ENCODE measurements at places on chromosomes 16 and 17.

DNA sequence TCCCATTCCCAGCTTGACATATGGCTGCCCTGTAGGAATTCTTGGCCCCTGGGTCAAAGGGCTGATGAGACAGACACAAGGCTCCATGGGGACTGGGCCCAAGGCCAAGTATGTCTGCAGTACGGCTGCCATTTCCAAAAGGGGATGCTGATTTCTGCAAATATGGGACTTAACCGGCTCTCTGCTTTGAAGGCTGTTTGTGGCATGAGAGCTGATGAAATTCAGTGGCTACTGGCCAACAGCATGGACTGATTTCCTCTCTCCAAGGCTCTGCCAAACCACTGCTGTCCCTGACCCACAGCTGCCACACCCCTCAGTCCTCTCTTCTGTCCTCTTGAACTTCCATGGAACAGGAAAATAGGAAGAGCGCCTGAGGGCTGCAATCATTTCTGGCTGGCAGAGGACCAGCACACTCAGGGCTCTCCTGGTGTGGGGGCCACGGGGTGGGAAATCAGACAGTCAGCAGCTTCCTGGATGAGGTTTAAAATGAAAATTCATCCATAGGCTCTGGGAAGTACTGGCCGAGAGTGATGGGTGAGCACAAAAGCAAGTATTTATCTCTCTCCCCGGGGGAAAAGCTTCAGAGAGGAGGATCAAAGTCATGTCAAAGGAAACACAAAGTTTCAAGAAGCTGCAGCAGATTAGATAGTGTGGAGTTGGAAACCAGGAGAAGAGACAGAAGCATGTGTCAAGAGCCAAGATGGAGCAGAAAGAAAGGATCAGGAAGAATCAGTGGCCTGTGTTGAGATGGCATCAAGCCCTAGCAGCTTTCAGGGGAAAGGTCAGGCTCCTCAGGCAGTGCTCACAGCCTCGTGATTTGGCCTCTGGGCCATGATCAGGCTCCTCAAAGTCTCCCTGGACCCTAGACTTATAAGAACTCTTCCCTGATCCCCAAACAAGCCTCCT lies 64.1 kb upstream of the SREBF1 start:
- DNase-seq = peak; percentile 95

DNA sequence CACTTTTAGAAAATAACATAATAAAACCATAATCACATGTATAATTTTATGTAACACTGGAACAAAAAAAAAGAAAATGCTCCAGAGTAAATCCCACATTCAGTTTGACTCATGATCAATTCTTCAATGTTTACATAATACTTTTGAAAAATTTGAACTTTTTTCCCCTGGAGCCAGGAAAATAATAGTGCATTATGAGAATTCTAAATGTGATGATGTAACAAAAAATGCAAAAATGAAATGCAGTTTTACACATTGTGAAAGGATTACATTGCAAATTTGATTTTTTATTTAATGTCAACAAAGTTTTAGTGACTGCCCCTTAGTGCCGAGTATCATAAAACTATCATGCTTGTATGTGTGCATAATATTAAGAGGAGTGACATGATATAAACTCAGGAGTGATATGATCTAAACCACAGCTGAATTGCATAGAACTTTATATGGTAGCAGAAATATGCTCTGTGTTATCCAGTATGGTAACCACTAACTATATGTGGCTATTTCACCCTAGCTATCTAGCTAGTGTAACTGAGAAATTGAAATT lies 238.2 kb downstream of the CDH8 start:
- no peak for DNase-seq

DNA sequence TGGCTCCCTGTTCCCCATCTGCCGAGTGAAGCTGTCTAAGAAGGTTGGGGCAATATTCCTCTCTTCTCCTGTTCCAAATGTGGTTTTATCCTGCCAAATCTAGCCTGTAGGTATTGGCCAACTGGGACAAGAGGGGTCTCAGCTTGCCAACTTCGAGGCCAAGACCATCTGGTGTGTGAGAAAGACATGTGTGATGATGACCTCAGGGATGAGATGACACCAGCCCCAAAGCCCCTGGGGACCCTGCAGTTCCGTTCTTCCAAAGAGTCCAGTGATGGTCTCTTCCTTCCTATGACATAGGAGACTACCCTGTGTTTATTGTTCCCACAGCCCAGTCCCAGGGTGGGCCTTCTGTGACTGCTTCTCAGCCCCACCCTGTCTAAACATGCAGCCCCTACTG lies 34.8 kb upstream of the ADAMTS18 start:
- no peak for DNase-seq

GRCh38 chr16:86557587-86557986 lies 2.6 kb upstream of the MTHFSD start:
- DNase-seq = no peak

- DNase-seq = peak; percentile 17
Observed at GRCh38 chr16:57899771-57900661, 70.9 kb downstream of the CNGB1 start.

- no peak for DNase-seq
Observed at GRCh38 chr16:14489460-14489859, 140.6 kb downstream of the PARN start.

DNA sequence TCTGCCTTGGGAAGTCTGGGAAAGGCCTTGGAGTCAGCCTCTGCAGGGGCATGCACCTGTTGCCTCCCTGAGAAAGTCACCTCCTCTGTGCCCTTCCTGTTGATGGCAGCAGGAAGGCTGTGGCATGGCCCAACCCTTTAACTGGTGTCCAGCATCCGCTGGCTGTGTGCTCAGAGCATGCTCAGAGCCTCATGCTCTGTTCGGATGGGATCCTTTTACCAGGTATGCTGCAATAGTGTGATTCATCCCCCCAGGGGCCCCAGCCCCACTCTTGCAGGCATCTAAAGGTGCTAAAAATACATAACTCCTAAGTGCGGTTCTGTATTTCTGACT lies 24.9 kb downstream of the KLHL36 start:
- DNase-seq = no peak

GRCh38 chr16:51666821-51667220 lies 515.8 kb upstream of the SALL1 start:
- no peak for DNase-seq

DNA sequence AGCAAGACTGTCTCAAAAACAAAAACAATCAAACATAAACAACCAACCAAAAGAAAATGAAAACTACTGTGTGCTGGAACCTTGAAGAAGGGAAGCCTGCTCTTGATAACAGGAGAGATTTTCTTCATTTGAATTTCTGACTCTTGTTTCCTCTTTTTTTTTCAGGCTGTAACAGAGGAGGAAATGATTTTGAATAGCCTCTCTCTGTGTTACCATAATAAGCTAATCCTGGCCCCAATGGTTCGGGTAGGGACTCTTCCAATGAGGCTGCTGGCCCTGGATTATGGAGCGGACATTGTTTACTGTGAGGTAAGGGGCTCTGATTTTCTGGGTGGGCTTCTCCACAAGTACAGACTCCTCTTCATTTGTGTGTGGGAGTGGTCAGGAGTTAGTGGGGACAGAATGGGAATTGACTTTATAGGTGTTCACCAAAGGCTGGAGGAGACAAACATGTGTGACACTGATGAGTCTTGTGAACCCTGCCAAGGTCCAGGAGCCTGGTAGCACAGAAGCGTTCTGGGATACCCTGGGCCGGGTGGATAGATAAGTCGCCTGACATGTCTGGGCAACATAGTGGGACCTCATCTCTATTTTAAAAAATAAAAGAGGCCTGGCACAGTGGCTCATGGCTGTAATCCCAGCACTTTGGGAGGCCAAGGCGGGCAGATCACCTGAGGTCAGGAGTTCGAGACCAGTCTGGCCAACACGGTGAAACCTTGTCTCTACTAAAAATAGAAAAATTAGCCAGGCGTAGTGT lies 14.9 kb downstream of the DUS2 start:
- DNase-seq = no peak

DNA sequence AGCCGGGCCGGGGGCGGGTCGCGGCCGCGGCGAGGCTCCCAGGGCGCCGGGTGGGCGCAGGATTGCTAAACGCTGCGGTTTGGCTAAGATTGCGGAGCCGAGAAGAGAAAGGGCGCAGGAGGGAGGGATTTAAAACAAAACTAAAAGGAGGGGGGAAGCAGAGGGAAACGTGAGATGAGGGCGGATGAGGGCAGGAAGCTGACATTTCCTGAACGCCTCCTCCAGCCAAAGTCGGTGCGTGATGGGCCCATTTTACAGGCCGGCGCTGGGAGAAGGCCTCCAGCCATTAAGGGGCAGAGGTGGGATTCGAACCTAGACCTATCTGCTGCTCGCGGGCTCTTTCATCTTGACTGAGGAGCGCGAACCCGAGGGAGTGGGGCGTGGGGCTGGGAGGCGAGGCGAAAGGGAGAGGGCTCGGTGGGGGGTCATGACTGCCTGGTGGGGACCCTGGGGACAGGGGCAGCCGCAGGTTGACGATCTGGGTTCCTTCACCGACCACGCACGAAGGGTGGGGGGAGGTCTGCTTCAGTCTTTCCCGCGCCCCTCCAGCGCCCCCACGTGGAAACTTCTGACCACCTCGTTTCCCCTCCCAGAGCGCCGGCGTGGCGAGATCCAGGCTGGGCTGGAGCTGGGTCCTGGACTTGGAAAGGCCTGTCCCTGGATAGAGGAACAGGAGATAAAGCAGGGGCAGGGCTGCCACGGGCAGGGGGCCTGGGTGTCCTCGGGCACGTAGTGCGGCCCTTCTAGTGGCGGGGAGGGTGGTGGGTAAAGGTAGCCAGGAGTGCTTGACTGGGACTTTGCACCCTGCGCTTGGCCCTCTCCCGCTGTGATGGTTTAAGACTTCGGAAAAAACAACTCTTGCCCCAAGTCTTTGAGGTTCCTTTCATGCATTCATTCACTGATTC lies 3.8 kb upstream of the TAC4 start:
- DNase-seq = peak; percentile 20

- DNase-seq = no peak
Observed at GRCh38 chr16:81925016-81925415, 86.3 kb downstream of the SDR42E1 start.

- DNase-seq = no peak
Observed at GRCh38 chr16:58057784-58058183, 32.2 kb downstream of the MMP15 start.

All from HS-27A (cell line).